ENCODE measurements at places on chromosomes 16 and 17.

- H3K4me3 ChIP-seq: no peak overlapping the region
- no peaks in the 10 kb centered on the region for H3K27me3 ChIP-seq
- no peak for DNase-seq
- peaks cover 9% of the 10 kb centered on the region for H3K4me1 ChIP-seq
- no peak overlapping the region for H3K27ac ChIP-seq
These were observed 161.5 kb upstream of the SALL1 start for GRCh38 chr16:51312363-51313150.

DNA sequence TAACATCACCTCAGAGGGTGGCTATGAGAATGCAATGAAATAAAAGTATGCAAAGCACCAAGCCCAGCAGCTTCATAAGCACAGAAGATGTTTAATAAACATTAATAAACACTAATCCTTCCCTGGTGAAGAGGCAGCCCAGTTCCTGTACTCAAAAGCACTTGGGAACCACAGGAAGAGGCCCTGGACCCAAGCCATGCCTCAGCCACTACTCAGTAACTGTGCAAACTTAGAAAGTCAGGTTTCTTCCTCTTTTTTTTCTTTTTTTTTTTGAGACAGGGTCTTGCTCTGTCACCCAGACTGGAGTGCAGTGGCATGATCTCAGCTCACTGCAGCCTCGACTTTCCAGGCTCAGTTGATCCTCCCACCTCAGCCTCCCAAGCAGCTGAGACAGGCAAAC, 5.3 kb downstream of the ARHGAP17 start:
- H3K4me3 ChIP-seq: no peak overlapping the region
- DNase-seq: no peak
- H3K27ac ChIP-seq: no peak overlapping the region
- H3K27me3 ChIP-seq: peaks cover 4% of the 10 kb centered on the region
- H3K36me3 ChIP-seq: peaks cover 33% of the 10 kb centered on the region

DNA sequence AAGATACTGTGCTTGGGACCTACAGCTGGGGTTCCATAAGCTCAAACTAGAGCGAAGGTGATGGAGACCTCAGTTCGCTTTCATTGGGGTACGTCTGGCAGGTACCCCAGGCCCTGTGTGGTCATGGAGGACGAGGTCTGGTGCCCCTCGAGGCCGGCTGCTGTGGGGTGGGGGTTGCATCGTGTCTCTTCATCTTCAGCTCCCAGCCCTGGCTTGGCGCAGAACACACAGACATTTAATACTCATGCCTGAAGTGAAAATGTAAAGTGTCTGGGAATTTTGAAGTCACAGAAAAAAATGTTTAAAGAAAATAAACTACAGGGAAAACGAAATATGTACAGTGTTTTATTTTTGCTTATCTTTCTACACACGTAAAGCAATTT, 80.5 kb downstream of the TBC1D16 start:
- peaks cover 73% of the 10 kb centered on the region for H3K4me1 ChIP-seq
- peaks cover 15% of the 10 kb centered on the region for H3K27me3 ChIP-seq
- DNase-seq: no peak

GRCh38 chr17:59498530-59499307, 66.7 kb upstream of the DHX40 start:
- H3K36me3 ChIP-seq: peaks cover 3% of the 10 kb centered on the region
- no peak overlapping the region for H3K27ac ChIP-seq
- peaks cover 5% of the 10 kb centered on the region for H3K4me1 ChIP-seq
- DNase-seq: no peak

DNA sequence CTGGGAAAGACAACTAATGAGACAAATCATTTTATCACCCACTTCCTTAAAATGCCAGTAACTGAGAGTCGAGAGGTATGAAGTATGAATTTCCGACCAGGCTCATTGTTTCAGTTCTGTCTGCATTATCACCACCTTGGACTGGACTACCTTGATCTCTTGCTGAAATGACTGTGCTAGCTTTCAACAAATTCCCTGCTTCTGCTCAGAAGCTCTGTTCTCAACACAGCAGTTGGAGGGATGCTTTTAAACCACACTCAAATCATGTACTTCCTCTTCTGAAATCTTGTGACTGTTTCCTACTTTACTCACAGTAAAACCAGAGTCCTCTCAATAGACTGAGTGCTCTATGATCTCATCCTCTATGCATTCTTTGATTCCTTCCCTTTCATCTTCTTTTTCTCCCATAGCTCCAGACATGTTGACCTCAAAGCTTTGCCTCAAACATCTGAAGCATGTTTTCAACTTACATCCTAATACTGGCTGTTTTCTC, 195.8 kb downstream of the KCNJ2 start:
- DNase-seq: no peak
- H3K27me3 ChIP-seq: no peaks in the 10 kb centered on the region
- H3K36me3 ChIP-seq: no peaks in the 10 kb centered on the region

DNA sequence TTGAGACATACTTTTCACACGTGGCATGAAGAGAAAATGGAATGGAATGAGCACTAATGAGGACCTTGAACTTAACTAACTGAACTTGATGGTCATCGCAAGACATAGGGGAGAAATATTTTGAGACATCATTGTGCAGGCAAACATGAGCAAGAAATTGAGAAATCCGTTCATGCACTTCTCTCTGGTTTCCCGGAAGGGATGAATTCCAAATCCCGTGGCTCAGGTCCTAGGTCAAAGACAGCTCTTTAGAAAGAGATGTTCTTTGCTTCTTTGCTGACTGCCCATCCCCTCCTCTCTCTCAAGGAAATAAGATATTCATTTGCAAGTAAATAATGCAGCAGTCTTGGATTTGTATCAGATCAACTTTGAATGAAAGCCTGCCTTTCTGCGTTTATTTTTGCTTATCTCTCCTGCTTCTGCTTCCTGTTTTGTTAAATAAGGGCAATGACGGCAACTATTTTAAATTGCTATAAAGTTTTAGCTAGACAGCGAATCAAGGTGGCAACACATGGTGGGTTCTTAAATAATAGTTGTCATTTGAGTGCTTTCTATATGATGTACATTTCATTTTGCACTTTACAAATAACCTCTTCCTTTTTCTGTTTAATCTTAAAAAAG, 657.8 kb downstream of the MAF start:
- no peaks in the 10 kb centered on the region for H3K36me3 ChIP-seq
- no peak for DNase-seq
- no peak overlapping the region for H3K4me3 ChIP-seq
- peaks cover 27% of the 10 kb centered on the region for H3K4me1 ChIP-seq
- H3K27me3 ChIP-seq: peaks cover 9% of the 10 kb centered on the region
- no peak overlapping the region for H3K27ac ChIP-seq

DNA sequence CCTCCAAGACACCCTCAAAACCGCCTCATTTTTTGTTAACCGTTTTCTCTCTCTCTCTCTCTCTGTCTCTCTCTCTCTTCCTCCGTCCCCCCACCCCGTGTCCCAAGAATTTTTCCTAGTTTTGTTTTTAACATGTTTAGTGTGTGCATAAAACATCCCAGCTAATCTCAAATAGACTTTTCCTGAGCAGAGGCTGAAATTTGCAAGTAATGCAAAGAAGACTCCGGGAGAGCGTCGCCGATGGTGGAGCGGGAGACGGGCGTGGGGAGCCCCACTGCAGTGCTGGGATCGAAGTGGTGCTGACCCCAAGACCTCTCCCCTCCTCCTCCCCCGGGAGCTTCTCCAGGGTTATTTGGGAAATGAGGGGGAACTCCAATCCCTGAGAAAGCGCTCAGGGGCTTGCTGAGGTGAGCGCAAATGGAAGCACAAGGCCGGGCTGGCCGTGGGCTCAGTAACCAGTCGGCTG, 4.7 kb upstream of the DLX4 start:
- no peaks in the 10 kb centered on the region for H3K36me3 ChIP-seq
- H3K27me3 ChIP-seq: peaks cover 96% of the 10 kb centered on the region
- peaks cover 44% of the 10 kb centered on the region for H3K4me1 ChIP-seq
- peak overlapping the region; percentile 73 for H3K4me3 ChIP-seq

All from nephron progenitor cell (in vitro differentiated cells).